ENCODE measurements at places on chromosomes 6 and 20. TPM values are rescaled to one million over a fixed set of nuclear protein-coding genes. Genes with fewer than 3 reads are reported as not detected.

- peaks cover 2% of the 10 kb centered on the region for H3K27me3 ChIP-seq
- H3K4me3 ChIP-seq = no peak overlapping the region
- H3K36me3 ChIP-seq = peaks cover 3% of the 10 kb centered on the region
- H3K4me1 ChIP-seq = peaks cover 19% of the 10 kb centered on the region
Observed at GRCh38 chr6:106155219-106155830, 69.2 kb downstream of the PRDM1 start.

GRCh38 chr6:109853426-109853825 is 124.7 kb upstream of the GPR6 start:
- H3K4me1 ChIP-seq = no peaks in the 10 kb centered on the region
- no peak overlapping the region for H3K27ac ChIP-seq
- no peak for DNase-seq
- no peaks in the 10 kb centered on the region for H3K36me3 ChIP-seq

Gene PAX1
- total RNA-seq = not detected

Gene WFDC5
- not detected for total RNA-seq

Gene HLA-A
- total RNA-seq = 1,275 TPM
